ENCODE measurements at places on chromosomes 2 and 18.

DNA sequence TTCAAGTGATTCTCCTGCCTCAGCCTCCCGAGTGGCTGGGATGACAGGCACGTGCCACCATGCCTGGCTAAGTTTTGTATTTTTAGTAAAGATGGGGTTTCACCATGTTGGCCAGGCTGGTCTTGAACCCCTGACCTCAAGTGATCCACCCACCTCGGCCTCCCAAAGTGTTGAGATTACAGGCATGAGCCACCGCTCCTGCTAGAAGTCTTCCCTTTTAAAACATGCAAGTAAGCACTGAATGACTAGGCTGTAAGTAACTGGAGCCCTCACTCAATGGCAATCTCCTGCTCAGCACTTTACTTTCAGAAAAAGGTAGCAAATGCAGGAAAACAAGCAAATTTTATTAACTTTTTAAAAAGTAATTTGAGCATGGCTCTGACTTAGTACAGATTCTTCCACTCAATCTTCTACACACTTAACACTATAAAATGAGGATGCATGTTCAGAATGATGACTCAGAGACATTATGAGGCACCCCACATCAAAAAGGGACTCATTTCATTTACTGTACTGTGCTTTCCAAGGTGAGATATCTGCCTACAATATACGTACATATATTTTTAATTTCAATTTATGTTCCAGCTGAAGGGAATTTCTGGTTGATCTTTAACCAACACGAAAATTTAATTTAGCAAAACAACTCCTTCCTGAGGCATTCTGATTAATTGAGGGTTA lies 6.6 kb upstream of the NCK2 start:
- no peak for DNase-seq
- H3K4me1 ChIP-seq, result peaks cover 31% of the 10 kb centered on the region
- no peaks in the 10 kb centered on the region for H3K36me3 ChIP-seq

GRCh38 chr2:180991361-180991760 lies 11.0 kb downstream of the UBE2E3 start:
- H3K27ac ChIP-seq, result no peak overlapping the region
- H3K4me3 ChIP-seq, result no peak overlapping the region
- peaks cover 35% of the 10 kb centered on the region for H3K4me1 ChIP-seq
- DNase-seq, result no peak
- no peaks in the 10 kb centered on the region for H3K27me3 ChIP-seq

GRCh38 chr2:169734169-169734847 lies 676 bp downstream of the KLHL23 start:
- peak overlapping the region; percentile 18 for H3K27ac ChIP-seq
- H3K4me1 ChIP-seq, result peaks cover 21% of the 10 kb centered on the region
- H3K4me3 ChIP-seq, result peak overlapping the region; percentile 94

- peaks cover 6% of the 10 kb centered on the region for H3K27me3 ChIP-seq
- peaks cover 71% of the 10 kb centered on the region for H3K4me1 ChIP-seq
- DNase-seq, result no peak
- H3K27ac ChIP-seq, result peak overlapping the region; percentile 48
- no peak overlapping the region for H3K4me3 ChIP-seq
- H3K36me3 ChIP-seq, result peaks cover 6% of the 10 kb centered on the region
Observed at GRCh38 chr2:100641125-100641435, 78.3 kb downstream of the PDCL3 start.

GRCh38 chr2:15481000-15481399 lies 80.1 kb downstream of the NBAS start:
- H3K36me3 ChIP-seq, result peaks cover 11% of the 10 kb centered on the region
- H3K4me1 ChIP-seq, result no peaks in the 10 kb centered on the region
- DNase-seq, result no peak
- no peak overlapping the region for H3K4me3 ChIP-seq
- H3K27me3 ChIP-seq, result no peaks in the 10 kb centered on the region

- DNase-seq, result no peak
- H3K27ac ChIP-seq, result no peak overlapping the region
- H3K4me1 ChIP-seq, result peaks cover 37% of the 10 kb centered on the region
- H3K4me3 ChIP-seq, result no peak overlapping the region
Observed at GRCh38 chr2:101792208-101792607, 94.7 kb downstream of the MAP4K4 start.

DNA sequence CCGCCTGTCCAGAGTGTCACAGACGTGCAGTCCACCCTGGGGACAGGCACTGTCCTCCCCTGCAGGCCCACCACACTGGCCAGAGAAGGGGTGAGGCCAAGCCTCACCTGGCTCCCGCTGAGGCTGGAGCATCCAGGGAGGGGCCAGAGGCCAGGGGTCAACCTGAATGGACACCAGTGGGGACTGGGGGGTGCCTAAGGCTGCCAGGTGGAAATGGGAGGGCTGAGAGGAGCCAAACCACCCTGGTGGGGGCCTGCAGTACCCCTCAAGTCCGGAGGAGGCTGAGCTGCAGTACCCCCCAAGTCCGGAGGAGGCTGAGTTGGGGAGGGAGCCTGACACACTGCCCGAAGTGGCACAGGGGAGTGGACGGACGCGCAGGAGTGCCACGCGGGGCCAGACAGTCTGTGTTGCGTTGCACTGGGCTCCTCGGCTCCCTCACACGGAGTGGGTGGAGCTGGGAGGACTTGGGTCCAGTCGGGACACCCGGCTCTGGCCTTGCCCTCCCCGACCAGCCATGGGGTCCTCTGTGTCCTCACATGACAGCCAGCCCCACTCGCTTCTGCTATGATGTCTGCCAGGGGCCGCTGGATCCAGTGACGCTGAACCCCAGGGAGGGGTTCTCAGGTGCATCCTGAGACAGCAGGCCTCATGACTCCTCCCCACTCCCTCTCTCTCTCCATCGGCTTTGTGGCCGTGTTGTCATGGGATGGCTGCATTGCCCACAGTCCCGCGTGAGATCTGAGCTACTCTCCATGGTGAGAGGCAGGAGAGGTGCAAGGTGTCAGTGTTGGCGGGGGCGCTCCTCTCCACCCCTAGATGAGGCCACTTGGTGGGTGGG lies 22.3 kb upstream of the GPC1 start:
- no peaks in the 10 kb centered on the region for H3K36me3 ChIP-seq
- H3K27me3 ChIP-seq, result peaks cover 4% of the 10 kb centered on the region
- no peaks in the 10 kb centered on the region for H3K4me1 ChIP-seq

GRCh38 chr2:10164601-10165000 lies 42.1 kb downstream of the RRM2 start:
- H3K27ac ChIP-seq, result no peak overlapping the region
- peaks cover 4% of the 10 kb centered on the region for H3K27me3 ChIP-seq

DNA sequence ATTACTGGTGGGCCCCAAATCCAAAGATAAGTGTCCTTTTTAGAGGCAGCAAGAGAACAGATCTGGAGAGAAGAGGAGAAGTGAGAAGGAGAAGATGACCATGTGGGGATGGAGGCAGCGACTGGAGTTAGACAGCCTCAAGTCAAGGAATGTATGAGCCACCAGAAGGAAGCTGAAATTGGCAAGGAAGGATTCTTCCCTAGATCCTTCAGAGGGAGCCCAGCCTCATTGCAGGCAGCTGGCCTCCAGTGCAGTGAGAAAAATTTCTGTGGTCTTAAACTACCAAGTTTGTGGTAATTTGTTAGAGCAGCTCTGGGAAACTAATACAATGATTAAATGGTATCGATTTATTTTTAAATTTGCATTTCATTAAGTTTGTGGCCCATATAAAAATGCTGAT lies 167.9 kb downstream of the NCKAP5 start:
- H3K4me1 ChIP-seq, result peaks cover 8% of the 10 kb centered on the region
- no peaks in the 10 kb centered on the region for H3K36me3 ChIP-seq
- H3K27me3 ChIP-seq, result no peaks in the 10 kb centered on the region
- H3K27ac ChIP-seq, result no peak overlapping the region
- no peak for DNase-seq

DNA sequence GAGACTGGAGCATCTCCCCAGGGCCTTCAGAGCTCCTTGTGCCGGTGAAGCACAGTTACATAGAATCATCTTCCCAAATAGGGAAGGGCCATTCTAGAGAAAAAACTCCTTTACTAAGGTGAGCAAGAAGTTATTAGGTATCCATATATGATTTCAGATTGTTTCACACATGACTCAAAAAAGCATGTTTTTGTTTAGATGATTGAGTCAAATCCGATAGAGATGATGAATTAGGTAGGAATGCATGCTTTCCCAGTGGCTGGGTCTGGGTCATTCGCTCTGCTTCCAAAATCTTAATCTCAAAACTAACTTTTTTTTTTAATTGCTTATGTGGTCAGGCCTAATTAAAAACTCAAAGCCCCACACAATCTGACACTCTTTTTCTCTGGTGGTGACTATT lies 3.8 kb downstream of the NT5C1B start:
- H3K27me3 ChIP-seq, result no peaks in the 10 kb centered on the region
- H3K4me3 ChIP-seq, result no peak overlapping the region
- peaks cover 8% of the 10 kb centered on the region for H3K36me3 ChIP-seq
- H3K4me1 ChIP-seq, result no peaks in the 10 kb centered on the region
- no peak overlapping the region for H3K27ac ChIP-seq
- no peak for DNase-seq

DNA sequence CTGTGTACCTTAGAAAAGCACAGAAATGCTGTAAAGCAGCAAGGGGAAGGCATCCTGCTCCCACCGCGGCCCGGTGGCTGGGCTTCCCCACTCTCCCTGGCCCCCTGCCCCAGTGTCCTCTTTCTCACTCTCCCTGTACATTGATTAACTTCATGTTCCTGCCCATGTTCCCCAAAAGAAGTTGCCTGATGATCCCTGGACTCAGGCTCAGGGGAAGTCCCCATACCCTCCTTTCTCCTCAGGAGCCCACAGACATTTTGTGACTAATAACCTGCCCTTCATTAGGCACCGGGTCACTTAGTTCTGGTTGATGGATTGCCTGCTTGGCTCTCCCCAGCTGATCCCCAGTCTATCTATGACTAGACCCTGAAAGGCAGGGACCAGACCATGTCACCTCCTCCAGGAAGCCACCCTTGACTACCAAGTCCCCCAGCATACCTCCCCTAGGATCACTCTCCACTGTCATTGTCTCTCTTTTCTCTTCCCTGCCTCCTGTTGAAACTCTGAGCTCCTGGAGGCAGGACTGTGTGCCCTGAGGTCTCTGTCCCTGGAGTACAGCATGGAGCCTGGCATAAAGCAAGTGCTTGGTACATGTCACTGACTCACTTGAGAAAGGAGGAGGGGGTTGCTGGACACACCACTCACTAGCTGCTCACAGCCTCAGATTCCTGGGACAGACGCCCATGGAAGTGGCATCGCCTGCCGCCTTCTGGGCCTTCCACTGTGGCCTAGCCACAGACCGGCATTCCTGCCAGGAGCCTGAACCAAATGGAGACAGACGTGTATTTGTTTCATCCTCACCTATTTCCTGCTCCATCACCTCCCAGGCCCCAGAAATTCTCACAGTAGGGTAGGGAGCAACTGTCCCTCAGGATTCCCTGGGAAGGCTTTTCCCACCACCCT lies 13.5 kb downstream of the MALL start:
- DNase-seq, result no peak
- no peaks in the 10 kb centered on the region for H3K36me3 ChIP-seq
- H3K27ac ChIP-seq, result peak overlapping the region; percentile 100
- H3K4me3 ChIP-seq, result peak overlapping the region; percentile 78
- peaks cover 39% of the 10 kb centered on the region for H3K4me1 ChIP-seq

- H3K36me3 ChIP-seq, result peaks cover 6% of the 10 kb centered on the region
- peaks cover 2% of the 10 kb centered on the region for H3K27me3 ChIP-seq
- no peak overlapping the region for H3K27ac ChIP-seq
- no peaks in the 10 kb centered on the region for H3K4me1 ChIP-seq
- no peak for DNase-seq
- H3K4me3 ChIP-seq, result no peak overlapping the region
Observed at GRCh38 chr18:1906421-1906820, 664.9 kb downstream of the METTL4 start.

- no peaks in the 10 kb centered on the region for H3K36me3 ChIP-seq
- no peak for DNase-seq
- H3K4me3 ChIP-seq, result no peak overlapping the region
- H3K27me3 ChIP-seq, result no peaks in the 10 kb centered on the region
Observed at GRCh38 chr2:205321231-205321630, 361.1 kb upstream of the NRP2 start.

DNA sequence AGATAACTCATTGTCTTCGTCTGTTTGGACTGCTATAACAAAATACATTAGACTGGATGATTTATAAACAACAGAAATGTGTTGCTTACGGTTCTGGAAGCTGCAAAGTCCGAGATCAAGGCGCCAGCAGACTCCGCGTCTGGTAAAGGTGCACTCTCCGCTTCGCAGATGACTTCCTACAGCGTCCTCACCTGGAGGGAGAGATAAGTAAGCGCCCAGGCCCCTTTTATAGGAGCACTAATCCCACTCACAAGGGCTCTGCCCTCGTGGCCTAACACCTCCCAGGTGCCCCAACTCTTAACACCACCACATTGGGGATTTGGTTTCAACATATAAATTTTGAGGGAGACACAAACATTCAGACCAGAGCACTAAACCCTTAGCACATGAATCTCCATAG lies 51.3 kb downstream of the SERTAD2 start:
- no peaks in the 10 kb centered on the region for H3K36me3 ChIP-seq
- DNase-seq, result no peak
- peaks cover 4% of the 10 kb centered on the region for H3K4me1 ChIP-seq
- peaks cover 8% of the 10 kb centered on the region for H3K27me3 ChIP-seq

DNA sequence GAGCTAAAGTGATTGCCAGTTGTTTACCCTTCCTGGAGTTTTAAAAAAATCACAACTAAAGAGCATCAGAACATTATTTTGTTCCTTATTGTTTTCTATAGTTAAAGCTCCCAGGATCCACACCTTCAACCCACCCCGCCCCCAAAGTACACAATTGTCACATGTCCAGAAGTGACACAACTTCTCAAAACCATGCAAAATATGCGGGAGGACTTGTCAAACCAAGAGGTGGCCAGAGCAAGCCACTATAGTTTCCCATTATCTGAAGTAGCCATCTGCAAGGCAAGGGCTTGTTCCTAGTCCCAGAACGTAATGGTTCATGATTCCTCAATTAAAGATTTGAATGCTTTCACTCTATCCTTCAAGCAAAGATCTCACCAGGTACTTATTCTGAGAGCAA lies 9.9 kb upstream of the INO80C start:
- no peaks in the 10 kb centered on the region for H3K27me3 ChIP-seq
- H3K4me3 ChIP-seq, result no peak overlapping the region
- no peaks in the 10 kb centered on the region for H3K36me3 ChIP-seq
- peaks cover 6% of the 10 kb centered on the region for H3K4me1 ChIP-seq

GRCh38 chr18:11514267-11514666 lies 95.1 kb upstream of the SLC35G4 start:
- H3K4me1 ChIP-seq, result no peaks in the 10 kb centered on the region
- DNase-seq, result no peak
- no peaks in the 10 kb centered on the region for H3K27me3 ChIP-seq
- no peak overlapping the region for H3K4me3 ChIP-seq

DNA sequence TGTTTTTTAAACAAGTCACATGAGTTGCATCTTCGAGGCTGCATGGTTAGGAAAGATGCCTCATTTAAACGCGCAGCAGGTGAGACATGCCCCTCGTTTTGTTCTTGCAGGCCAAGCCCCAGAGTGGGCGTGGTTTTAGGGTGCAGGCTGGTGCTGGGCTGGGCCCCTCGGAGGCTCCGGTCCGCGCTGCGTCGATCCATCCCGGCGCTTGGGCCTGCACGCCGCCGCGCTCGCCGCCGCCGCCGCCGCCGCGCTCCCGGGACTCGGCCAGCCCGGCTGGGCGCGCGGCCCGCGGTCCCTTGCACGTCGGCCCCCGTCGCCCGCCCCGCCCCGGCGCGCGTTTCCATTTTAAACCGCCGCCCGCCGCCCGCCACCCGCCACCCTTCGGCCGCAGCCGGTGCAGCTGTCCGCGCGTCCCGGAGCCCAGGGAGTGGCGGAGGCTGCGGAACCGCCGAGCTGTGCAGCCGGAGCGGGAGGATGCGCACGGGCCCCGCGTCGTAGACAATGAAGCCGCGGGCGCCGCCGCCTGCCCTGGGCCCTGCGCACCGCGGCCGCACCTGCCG lies 175.5 kb downstream of the AGAP1 start:
- peaks cover 4% of the 10 kb centered on the region for H3K36me3 ChIP-seq
- H3K27me3 ChIP-seq, result peaks cover 12% of the 10 kb centered on the region
- H3K27ac ChIP-seq, result peak overlapping the region; percentile 72
- peak; percentile 76 for DNase-seq
